ENCODE measurements at places on chromosomes 16 and 17.

DNA sequence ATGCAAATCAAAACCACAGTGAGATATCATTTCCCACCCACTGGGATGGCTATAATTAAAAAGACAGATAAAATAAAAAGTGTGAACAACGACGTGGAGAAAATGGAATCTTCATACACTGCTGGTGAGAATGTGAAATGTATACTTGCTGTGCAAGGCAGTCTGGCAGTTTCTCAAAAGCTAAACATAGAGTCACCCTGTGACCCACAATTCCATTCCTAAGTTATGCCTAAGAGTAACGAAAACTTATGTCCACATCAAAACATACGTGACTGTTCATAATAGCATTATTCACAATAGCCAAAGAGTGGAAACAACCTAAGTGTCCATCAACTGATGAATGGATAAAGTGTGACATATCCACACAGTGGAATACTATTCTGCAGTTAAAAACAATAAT is 38.1 kb upstream of the VPS4A start:
- DNase-seq = peak; percentile 74

DNA sequence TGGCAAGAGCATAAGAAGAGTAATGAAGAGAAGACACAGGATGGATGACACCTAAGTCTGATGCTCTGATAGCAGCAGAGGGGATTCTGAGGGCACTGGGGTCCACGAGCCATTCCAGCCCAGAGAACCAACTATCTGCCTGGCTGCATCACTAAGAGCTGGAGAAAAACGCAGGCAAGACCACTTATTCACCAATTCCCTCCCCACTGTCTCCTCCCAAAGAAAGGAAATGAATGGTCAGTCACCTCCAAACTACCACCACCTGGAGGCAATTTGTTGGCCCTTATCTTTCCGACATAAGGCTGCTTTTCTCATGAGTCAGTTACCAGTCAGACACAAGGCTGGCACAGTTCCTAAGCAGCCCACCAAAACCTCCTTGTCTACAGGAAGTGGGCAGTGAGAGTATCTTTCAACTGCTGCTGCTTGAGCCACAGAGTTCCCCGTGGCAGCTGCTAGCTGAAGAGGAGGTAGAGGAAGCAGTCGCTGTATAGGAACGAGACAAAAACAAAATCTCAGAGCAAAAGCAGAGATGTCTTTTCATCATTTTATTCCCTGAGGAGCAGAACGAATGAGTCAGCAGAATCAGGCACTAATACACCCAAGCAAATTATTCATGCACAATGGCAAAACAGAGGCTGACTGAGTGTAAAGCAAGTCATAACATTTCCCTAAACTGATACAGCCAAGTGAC is 111.1 kb downstream of the SMG6 start:
- DNase-seq = peak; percentile 97

GRCh38 chr17:57140316-57140715 is 55.3 kb downstream of the AKAP1 start:
- no peak for DNase-seq

- DNase-seq = peak; percentile 86
Measured at GRCh38 chr17:58402047-58402446, 15.3 kb downstream of the RNF43 start.

DNA sequence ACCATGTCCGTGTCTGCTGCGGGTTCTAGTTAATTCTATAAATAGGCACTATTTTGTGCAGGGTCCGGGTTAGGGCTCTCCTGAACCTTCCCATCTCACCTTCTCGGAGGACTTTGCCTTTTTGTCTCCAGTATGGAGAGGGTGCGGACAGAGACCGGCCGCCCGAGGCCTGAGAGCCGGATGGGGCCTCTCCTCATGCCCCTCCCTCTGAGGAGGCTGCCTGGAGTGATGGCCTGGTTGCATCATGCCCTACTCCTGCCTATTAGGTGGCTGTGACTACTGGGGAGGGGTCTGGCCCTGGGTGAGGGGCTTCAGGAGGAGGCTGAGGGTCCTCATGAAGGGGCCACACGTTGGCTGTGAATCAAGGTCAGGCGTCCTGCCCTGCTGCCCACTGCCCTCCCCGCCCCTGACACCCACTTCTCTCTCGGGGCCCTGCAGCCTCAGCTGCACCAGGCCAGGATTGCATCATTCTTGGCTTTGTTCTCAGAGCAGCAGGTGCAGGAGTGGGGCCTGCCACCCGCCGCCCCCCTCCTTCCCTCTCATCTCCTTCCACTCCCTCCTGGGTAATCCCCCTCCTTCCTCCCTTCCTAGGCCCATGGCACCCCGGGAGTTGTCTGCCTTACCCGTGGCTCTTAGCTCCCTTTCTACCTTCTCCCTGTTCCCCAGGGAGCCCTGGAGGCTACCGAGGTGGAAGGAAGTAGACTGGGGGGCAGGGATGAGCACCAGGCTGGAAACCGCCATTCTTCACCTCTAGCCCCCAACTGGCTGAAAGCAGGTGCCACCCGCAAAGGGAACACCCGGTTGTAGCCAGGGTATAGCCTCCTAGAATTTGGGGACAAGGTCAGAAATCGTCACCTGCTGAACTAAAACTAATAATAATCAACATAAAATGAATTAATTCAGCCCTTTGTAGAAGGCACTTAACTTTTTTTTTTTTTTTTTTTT is 12.7 kb upstream of the ARHGAP23 start:
- DNase-seq = no peak

DNA sequence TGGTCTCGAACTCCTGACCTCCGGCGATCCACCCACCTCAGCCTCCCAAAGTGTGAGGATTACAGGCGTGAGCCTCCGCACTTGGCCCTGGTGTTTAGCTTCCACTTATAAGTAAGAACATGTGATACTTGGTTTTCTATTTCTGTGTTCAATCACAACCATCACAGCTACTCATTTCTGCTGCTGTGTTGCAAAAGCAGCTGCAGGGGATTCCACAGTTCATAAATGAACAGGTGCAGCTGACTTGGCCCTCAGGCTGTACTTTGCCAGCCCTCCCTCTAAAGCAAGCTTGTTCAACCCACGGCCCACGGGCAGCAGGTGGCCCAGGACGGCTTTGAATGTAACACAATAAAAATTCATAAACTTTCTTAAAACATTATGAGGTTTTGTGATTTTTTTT is 79.2 kb downstream of the SLC39A11 start:
- no peak for DNase-seq

All from cardiac muscle cell (in vitro differentiated cells and primary cell).